ENCODE measurements at places on chromosomes 12 and 14.

- no peak for DNase-seq
Observed at GRCh38 chr12:75294797-75295196, 35.3 kb downstream of the CAPS2 start.

DNA sequence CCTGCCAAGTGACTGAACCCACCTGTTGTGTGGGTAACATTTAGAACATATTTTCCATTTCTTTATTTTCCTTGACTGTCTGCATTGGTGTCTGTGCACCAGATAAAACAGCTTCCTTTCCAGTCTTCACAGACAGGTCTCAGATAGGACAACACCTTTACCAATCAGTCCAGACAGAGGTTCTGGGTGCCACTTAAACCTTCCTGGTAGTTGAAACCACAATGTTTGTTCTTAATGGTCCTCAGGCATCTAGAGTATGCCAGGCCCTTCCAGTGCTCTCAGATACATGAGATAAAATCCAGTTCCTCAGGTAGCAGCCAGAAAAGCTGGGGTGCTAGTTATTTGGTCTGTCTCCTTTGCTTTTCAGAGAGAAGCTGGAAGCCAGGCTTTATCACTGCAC, 7.0 kb upstream of the CLEC2D start:
- DNase-seq: no peak

- DNase-seq: no peak
Observed at GRCh38 chr14:23126548-23127278, 7.7 kb upstream of the CEBPE start.

DNA sequence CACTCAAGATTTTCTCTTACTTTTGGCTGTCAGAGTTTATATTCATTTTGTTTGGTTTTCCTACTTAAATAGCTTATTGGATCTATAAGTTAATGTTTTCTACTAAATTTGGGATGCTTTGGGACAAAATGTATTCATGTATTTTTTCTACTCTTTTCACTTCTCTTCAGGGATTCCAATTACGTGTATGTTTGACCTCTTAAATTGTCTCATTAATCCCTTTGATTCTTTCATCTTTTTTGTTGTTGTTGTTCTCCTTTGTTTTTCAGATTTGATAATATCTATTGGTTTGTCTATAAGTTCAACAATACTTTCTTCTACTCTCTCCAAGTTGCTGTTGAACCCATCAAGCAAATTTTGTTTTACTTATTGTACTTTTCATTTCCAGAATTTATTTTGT, 34.2 kb downstream of the PMCH start:
- no peak for DNase-seq

- DNase-seq: no peak
Observed at GRCh38 chr12:67988601-67989021, 636 bp upstream of the IFNG-AS1 start.

DNA sequence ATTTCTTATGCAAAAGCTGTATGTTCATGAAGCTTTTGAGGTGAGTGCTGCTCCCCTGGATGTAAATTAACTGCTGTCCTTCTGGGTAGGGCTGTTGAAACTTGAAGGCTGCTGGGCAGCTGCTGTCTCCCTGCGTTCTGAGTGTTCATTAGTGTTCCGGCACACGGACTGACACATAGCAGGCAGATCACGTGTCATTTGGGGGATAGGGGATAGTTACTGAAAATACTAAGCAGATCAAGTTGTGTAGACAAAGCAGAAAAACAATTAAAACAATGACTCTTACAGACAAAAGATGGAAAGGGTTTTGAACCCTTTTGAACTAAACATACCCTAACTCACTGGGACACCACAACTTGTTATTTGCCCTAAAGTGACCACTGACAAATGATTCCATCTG, 82.5 kb downstream of the PRICKLE1 start:
- DNase-seq: no peak

DNA sequence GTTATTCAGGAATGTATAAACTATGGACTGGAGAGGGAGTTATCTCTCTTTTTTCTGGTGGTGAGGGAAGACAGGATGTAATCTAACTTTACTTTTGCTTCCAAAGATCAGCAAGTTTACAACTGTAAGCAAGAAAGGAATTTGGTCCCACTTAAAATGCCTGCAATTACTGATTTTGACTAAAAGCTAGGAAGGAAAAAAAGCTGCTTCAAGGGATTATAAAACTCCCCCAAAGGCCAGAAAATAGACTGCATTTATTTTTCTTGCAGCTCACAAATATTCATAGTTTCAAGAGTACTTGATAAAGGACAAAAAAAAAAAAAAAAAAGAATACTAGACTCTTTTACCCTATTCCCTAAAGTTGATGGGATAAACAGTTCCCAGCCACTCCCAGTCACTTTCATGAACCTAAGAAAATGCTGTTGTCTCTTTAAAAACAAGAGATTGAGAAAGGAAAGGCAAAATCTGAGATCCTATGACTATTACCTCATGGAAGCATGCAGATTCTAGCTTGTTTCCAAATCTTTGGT, 128.7 kb upstream of the BMP4 start:
- DNase-seq: no peak

DNA sequence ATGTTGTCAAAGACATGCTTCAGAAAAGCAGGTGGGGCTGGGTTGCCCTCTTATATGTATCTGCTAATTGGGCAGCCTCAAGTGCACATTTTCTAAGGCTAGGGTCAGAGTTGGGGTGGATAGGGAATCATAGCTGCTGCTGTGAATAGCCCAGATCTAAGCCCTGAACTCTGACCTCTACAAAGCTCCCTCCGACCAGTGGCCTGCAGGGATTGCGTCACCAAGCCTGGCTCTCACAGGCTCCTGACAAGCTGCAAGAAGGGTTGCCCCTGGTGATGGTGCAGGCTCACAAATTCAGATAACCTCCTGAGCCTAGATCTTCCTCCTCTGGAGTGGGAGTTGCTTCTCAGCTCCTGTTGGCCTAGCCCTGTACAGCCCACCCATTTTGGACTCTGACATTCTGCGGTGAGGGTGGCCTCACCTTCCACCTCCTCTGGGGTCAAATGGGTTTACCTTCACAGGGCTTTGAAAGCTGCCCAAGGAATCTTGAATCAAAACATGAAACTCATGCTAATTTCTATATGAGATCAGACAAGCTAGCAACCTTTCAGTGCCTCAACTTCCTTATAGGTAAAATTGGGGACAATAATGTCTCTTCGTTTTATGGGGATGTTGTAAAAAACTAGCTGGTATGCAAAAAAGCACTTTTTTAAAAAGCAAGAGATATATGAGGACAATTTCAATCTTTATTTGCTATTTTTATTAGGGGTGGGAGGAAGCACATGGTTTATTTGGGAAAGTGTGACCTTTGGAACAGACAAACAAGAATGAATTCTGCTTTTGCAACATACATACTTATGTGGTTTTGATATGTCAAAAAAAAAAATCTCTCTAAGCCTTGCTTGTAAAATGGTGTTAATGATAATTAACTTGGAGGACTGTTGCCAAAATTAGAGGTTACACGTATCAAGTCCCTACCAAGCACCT, 4.9 kb upstream of the SUSD6 start:
- DNase-seq: no peak

GRCh38 chr14:60332869-60333268, 83.8 kb downstream of the PPM1A start:
- DNase-seq: no peak

DNA sequence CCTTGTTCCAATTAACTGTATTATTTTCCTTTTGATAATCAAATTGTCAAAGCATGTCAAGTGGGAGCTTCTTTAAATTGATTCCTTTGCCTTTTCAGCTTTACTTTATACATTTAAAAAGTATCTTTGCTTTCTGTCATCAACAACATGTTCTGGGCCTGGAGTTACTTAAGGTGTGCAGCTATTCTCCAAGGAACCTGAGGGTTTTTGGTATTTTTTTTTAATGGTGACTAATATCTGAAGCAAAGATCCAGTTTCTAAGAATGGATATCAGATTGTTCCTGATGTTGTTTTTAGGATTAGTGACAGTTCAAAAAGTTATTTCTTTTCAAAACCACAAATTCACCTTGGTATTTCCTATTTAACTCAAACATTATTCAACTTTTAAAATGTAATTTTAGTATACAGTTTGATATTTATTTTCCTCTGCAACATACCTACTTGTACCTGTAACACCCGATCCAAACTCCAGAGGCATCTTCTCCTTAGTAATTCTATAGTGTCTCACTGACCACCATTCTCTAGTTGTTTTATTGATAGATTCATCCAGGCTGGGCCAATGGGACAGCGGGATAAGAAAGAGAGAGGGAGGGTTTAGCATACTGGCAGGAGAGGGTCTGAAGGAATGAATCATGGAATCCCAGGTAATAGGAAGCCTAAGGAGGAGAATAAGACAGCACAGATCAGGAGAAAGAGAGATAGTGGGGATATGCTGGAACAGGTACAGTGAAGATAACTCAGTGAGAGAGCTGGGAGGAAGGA, 3.1 kb downstream of the CBLN3 start:
- no peak for DNase-seq

DNA sequence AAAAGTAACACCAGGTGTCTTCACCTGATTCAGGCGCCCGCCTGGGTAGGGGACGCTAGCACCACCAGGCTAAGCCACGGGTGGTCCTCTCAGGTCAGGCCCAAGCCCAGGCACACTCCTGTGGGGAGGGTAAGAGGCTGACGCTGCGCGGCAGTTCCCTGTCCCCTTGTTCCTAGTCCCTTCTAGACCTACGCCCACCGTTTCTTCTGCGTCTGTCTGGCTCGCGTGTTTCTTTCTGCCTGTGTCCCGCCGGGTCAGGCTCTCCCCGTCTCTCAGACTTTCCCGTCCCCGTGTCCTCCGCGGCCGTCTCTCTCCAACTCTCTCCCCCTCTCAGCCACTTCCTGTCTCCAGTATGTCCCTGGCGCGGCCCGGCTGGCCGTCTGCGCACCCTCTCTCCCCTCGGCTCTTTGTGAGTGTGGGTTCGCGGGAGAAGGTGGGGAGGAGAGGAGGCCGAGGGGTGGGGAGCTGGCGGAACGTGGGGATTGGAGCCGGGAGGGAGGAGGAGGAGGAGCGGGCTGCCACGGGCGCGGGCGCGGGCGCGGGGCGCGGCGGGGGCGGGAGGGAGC, 3.1 kb upstream of the TNS2 start:
- DNase-seq: no peak

DNA sequence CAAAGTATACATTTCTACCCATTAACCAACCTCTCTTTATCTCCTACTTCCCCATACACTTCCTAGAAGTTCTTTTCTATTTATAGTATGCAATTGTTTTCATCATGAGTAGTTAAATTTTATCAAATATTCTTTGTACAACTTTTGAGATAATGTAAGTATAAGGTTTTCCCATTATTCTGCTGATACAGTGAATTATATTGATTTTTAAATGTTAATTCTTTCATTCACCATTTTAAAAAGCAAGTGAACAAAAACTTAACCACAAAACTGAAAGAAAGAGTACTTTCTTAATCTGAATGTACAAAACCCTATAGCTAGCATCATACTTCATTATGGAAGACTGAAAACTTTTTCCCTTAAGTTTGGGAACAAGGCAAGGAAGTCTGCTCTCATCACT, 9.5 kb upstream of the SLCO1B3 start:
- DNase-seq: no peak

DNA sequence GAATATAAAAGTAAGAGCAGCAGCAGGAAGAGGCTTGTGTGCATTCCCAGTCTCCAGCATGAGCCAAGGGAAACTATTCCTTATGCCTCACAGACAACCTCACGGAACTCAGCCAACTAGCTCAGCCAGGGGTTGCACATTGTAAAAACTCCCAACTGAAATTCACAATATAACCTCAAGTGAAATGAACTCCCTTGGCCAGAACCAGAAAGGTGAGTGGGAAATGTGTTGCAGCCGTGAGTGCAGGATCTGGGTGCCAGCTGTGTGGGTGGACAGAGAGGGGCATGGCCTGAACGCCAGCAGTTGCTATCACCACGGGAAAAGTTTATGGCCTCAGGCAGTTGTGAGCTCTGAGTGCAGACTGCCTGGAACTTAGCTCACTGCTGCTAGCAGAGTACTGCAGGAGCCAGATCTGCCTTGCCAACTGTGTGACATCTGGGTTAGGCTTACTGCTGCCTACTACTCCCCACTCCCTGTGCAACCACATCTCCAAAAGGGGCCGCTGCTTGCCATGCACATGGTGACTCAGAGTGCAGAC, 2.3 kb upstream of the CLEC1A start:
- DNase-seq: no peak

DNA sequence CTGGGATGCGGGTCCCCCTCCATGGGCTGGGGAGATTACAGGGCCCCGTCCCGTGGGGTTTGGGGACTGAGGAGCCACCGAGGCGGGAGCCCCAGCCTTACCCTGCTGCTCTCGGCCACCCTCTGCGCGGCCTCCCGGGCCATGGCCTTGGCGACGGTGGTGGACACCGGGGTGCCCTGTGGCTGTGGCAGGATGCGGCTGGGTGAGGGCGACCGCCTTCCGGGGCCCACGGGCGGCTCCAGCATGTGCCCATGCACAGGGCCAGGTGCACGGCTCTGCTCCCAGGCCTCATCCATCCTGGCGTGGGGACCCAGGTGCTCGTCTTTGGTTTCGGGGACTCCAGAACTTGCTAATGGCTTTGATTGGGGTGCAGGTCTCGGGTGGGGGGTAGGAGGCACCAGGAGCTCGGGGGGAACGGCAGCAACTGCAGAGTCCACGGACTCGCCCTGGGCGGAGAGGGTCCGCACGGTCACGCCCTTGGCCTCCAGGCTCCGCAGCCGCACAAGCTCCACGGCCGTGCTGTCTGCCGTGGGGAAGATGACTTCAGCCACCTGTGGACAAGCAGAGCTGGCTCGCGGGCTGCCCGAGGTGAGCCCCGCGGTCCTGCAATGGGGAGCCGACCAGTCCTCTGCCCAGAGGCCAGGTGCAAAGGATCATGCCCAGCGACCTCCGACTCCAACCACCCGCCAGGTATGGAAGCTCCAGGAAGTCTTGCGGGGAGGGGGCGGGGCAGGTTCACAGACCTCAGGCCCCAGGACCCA, 99.2 kb downstream of the PIWIL1 start:
- no peak for DNase-seq

DNA sequence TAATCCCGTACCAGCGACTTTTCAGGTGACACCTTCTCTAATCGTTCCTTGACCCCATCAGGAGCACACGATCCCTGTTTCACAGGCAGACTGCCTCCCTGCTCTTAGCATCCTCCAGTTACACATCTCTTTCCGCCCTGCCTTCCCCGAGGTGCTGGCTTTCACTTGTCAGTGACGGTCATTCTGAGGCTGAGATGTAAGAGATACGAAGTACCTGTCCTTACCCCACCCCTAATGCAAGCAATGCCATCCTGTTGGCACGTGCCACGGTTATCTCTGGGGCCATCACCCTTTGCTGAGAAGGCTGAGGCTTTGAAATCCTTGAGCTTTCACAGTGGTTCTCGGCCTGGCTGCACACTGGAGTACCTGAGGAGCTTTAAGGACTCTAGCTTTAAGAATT, 24.4 kb downstream of the B4GALNT3 start:
- DNase-seq: no peak

DNA sequence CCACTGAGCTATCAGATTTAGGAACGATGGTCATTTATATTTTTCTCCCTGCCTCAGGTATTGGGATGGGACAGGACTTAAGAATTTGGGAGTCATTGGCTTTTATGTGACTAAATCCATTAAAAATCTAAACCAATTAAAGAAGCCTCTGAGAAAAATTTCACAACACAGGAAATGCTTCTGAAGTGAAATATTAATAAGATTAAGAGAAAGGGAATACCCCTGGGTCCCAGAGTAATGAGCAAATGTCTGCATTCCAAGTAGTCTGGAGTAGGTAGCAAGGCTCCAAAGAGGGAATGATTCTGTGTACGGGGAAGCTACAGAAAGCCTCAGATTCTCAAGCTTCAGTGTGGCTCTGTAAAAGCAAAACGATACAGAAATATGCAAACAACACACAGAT, 707 bp upstream of the MED6 start:
- DNase-seq: no peak

All from stimulated activated CD8-positive, alpha-beta memory T cell treated with anti-CD3 and anti-CD28 coated beads, Interleukin-4, amount 100 ng/mL, for 4 hours (primary cell).